Umbilical cord (tissue), 2 donors: ENCODE measurements at places on chromosomes 2 and 18. TPM values are rescaled to one million over a fixed set of nuclear protein-coding genes. Genes with fewer than 3 reads are reported as not detected.

Gene SSB
- total RNA-seq = 78.7 TPM

- no peak for DNase-seq
Measured at GRCh38 chr18:35348001-35348400, 3.8 kb upstream of the ZNF24 start.

GRCh38 chr2:67323209-67323991 lies 73.7 kb upstream of the ETAA1 start:
- DNase-seq = peak; percentile 48

DNA sequence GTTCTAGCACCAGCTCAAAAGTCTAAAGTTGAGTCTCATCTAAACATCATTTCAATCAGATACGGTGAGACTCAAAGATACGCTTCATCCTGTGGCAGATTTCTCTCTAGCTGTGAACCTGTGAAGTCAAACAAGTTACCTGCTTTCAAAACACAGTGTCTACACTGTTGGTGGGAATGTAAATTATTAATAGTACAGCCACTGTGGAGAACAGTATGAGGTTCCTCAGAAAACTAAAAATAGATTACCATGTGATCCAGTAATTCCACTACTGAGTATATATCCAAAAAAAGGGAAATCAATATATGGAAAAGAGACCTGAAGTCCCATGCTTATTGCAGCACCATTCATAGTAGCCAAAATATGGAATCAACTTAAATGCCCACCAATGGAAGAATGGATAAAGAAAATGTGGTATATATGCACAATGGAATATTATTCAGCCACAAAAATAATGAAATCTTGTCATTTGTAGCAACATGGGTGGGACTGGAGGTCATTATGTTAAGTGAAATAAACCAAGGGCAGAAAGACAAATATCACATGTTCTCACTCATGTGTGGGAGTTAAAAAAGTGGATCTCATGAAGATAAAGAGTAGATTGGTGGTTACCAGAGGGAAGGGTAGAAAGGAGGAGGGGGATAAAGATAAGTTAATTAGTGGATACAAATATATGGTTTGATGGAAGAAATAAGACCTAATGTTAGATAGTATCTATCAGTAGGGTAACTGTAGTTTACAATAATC lies 11.7 kb downstream of the UBR3 start:
- DNase-seq = no peak

DNA sequence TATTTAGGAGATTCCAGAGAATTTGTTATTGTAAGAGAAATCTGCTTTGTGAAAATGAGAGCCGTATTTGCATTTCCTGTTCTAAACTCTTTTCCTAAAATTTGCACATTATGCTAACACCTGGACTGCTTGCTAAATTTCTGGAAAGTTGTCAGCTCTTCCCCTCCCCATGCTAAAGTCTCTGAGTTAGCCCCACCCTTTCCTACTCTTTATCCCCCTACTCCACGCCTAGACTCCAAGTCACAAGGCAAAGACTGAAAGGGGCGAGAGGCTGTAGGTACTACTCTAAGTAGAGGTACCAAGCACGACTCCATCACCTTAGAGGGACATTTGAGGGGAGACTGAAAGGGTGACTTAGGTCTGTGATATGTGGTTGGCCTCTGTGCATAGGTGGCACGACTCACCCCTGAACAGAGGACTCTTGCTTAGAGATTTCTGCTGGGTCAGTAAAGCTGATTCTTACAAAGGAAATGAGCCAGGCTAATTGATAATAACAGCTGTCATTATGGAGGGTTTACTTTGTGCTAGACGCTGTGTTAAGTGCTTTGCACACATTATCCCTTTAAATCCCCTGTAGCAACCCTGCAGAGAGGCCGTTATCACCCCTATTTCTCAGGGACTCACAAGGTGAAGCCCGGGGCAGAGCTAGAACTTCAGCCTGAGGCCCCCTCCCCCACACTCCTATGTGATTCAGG lies 373.5 kb downstream of the EN1 start:
- no peak for DNase-seq

- DNase-seq = no peak
Measured at GRCh38 chr18:35710581-35710980, 129.0 kb downstream of the GALNT1 start.

- no peak for DNase-seq
Measured at GRCh38 chr2:10002109-10002508, 41.2 kb upstream of the KLF11 start.
